ENCODE measurements at places on chromosomes 3 and 15.

DNA sequence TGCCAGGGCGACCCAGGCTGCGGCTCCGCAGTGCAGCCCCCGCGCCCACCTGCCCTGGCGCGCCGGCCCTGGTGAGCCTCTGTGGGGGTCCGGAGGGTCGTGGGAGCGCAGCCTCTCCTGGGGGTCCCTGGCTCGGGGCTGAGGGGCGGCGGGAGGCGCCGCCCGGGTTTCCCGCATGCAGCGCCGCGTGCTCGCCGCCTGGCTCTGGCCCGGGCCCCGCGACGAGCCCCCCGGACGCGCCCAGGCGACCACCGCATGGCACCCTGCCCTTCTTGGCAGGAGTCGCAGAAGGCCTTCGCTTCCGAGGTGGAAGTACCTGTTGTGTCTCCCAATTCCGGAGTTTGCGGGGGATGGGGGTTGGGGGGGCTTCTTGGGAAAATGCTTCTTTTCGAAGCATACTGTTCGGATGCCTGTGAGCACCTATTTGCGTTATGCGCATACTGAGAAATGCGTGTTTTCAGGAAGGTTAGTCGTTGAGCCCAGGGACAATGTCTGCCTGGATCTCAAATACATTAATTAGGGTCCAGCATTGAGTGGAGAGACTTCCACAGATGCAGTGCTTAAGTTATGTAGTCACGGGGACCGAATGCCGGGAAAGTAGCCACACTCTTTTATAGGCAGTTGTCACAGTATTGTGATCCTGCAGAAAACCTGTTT, 1.3 kb downstream of the GABRA5 start:
- DNase-seq: no peak

- no peak for DNase-seq
These were observed 124.8 kb downstream of the SV2B start for GRCh38 chr15:91224755-91225380.

- no peak for DNase-seq
These were observed 48.3 kb upstream of the KPNA4 start for GRCh38 chr3:160613661-160614060.

GRCh38 chr3:48561045-48561736, 2.4 kb downstream of the UCN2 start:
- DNase-seq: no peak

- no peak for DNase-seq
These were observed 571.8 kb downstream of the ZPLD1 start for GRCh38 chr3:103006526-103007183.

- peak; percentile 77 for DNase-seq
These were observed 149.9 kb downstream of the IGSF11 start for GRCh38 chr3:118884748-118885206.

GRCh38 chr3:143120716-143121240, 1.2 kb downstream of the CHST2 start:
- peak; percentile 35 for DNase-seq

Data from activated CD8-positive, alpha-beta memory T cell treated with anti-CD3 and anti-CD28 coated beads, Interleukin-2, amount 50 U/mL, for 4 hours (primary cell).